ENCODE measurements at places on chromosomes 7 and 10. TPM values are rescaled to one million over a fixed set of nuclear protein-coding genes. Genes with fewer than 3 reads are reported as not detected.

The TET1 gene
- 0.72 TPM for total RNA-seq

The SPAM1 gene
- not detected for total RNA-seq

The GJD4 gene
- not detected for total RNA-seq

The NXPH1 gene
- not detected for total RNA-seq

The UTF1 gene
- total RNA-seq, result not detected

The GDF10 gene
- 0.22 TPM for total RNA-seq

The UPK3B gene
- 19.4 TPM for total RNA-seq

The METTL27 gene
- 9.8 TPM for total RNA-seq

The GGCT gene
- total RNA-seq, result 83.3 TPM

The EEF1AKMT2 gene
- 18.0 TPM for total RNA-seq

The TMEM130 gene
- 0.31 TPM for total RNA-seq

The AKR1E2 gene
- total RNA-seq, result 6.6 TPM

The EPC1 gene
- total RNA-seq, result 16.6 TPM

The NPSR1 gene
- not detected for total RNA-seq

The SH3PXD2A gene
- 1.7 TPM for total RNA-seq

The PRKG1 gene
- not detected for total RNA-seq

The OGDHL gene
- total RNA-seq, result 0.13 TPM

The GPR85 gene
- total RNA-seq, result not detected

The SPAG6 gene
- total RNA-seq, result not detected

The OR9A2 gene
- not detected for total RNA-seq

The POLR2J2 gene
- 0.28 TPM for total RNA-seq

The RAB19 gene
- not detected for total RNA-seq

The DNAH11 gene
- total RNA-seq, result 0.14 TPM

The DENND10 gene
- total RNA-seq, result 61.7 TPM

The NEUROD6 gene
- not detected for total RNA-seq

The AGFG2 gene
- 18.9 TPM for total RNA-seq

The SH2D4B gene
- total RNA-seq, result 0.10 TPM

The CFAP58 gene
- 0.10 TPM for total RNA-seq

The HGF gene
- total RNA-seq, result not detected

The ZNF862 gene
- 2.1 TPM for total RNA-seq

The TCTN3 gene
- total RNA-seq, result 41.3 TPM

The PLEKHS1 gene
- total RNA-seq, result 0.03 TPM

The HOXA9 gene
- 0.70 TPM for total RNA-seq

Data from A549 treated with GW870086 at 1 μM for 4 hours (cell line).